Prostate gland (tissue), 2 donors: ENCODE measurements at places on chromosomes 16 and 17.

- DNase-seq, result no peak
These were observed 11.1 kb downstream of the PIMREG start for GRCh38 chr17:6455321-6455705.

- DNase-seq, result no peak
These were observed 108.2 kb upstream of the HS3ST2 start for GRCh38 chr16:22705799-22706198.

DNA sequence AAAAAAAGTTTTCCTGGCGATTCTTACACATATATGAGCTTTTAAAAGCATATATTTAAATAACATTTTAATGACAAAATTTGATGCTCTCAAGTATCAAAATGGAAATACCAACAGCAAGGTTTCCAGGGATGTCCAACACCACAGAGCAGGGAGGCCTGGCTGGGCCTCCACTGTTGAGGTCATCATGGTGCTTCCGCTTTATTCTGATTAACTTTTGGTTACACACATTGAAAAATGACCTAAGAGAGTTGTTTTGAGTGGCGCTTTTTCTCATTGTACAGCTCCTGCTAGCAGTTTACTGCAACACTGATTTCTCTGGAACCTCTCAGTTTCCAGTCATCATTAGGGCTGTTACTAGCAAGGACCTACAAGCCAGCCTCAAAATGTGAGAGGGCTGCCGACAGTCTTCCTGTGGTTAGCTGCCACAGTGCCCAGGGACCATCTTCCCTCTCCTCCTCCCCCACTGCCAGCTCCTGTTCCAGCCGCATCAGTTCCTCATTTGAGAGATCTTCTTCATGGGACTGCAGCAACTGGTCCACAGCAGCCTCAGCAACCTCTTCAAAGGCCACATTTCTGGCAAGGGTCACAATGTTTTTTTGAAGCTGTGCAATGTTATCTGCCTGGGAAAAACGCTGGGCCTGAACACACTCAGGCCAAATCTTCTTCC, 21.3 kb downstream of the DEF8 start:
- no peak for DNase-seq

DNA sequence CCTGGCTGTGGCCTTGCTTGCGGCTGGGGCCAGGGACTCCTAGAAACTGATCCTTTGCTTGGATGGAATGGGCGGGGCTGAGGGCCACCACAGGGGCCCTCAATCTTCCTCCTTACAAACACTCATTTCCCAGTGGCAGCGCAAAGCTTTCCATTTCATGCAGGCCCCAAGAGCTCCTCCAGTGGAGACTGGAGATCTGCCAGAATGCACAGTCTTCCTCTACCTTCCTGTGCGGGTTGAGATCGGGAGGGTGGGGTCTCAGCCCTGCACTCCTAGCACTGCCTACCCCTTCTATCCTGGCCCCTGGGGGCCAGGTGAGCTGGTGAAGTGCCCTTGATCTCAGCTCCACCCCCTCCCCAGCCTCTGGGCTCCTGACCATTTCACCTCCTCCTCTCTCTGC, 1.7 kb downstream of the NRN1L start:
- no peak for DNase-seq

- no peak for DNase-seq
These were observed 2.2 kb downstream of the TEX2 start for GRCh38 chr17:64260886-64261285.

DNA sequence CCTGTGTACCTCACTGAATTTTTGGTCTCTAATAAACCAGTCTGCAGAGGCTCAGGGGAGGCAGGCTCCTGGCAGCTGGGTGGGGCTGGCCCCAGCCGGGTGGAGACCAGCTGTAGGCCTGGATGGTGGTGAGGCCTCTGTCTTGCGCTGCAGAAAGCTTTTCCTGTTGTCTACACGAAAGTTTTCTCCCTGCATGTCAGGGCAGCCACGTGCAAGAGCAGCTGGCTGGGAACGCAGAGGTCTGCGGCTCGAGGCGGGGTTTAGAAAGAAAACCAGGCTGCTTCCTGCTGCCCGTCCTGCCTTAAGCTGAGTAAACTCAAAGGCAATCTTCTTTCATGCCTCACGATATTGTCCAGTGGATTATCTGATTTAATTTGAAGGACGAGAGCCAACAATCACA, 2.4 kb downstream of the SERPINF1 start:
- DNase-seq, result peak; percentile 79

GRCh38 chr16:28585674-28586073, 11.2 kb downstream of the SULT1A2 start:
- no peak for DNase-seq

DNA sequence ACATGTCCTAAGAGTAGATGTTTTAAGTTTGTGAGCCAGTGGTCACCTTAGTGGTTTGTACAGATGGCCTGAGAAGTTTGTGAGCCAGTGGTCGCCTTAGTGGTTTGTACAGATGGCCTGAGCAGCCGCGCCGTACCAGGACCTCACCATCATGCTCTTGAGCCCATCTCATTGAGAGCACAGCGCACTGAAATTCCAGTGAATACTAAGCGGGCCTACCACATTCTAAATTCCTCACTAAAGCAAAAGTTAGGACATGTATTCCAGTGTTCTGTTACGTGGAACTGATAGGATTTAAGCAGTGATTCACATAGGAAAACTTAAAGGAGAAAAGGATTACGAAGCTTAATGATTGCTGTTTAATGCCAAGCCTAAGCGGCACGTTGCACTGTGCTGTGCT, 3.9 kb downstream of the USP10 start:
- DNase-seq, result no peak
